ENCODE measurements at places on chromosomes 6 and 20. TPM values are rescaled to one million over a fixed set of nuclear protein-coding genes. Genes with fewer than 3 reads are reported as not detected.

POFUT1 gene
- 18.7 TPM for total RNA-seq

PLEKHG1 gene
- 2.1 TPM for total RNA-seq

SLCO4A1 gene
- total RNA-seq = 39.3 TPM

PRDM13 gene
- not detected for total RNA-seq

DZANK1 gene
- total RNA-seq = 2.4 TPM

ULBP3 gene
- total RNA-seq = not detected

KHDC1 gene
- 4.0 TPM for total RNA-seq

HLA-DMB gene
- total RNA-seq = 4.5 TPM

CASS4 gene
- total RNA-seq = 6.5 TPM

Measured in activated naive CD4-positive, alpha-beta T cell treated with anti-CD3 and anti-CD28 coated beads, Interleukin-2, amount 50 U/mL, for 72 hours (primary cell).